EL (cell line): ENCODE measurements at places on chromosomes 16 and 17.

GRCh38 chr17:60442271-60443173 is 20.2 kb downstream of the CHCT1 start:
- peak; percentile 77 for DNase-seq

- DNase-seq = no peak
Measured at GRCh38 chr16:76335180-76335974, 58.2 kb downstream of the CNTNAP4 start.

- DNase-seq = peak; percentile 34
Measured at GRCh38 chr16:49608779-49609178, 235.2 kb downstream of the C16orf78 start.

DNA sequence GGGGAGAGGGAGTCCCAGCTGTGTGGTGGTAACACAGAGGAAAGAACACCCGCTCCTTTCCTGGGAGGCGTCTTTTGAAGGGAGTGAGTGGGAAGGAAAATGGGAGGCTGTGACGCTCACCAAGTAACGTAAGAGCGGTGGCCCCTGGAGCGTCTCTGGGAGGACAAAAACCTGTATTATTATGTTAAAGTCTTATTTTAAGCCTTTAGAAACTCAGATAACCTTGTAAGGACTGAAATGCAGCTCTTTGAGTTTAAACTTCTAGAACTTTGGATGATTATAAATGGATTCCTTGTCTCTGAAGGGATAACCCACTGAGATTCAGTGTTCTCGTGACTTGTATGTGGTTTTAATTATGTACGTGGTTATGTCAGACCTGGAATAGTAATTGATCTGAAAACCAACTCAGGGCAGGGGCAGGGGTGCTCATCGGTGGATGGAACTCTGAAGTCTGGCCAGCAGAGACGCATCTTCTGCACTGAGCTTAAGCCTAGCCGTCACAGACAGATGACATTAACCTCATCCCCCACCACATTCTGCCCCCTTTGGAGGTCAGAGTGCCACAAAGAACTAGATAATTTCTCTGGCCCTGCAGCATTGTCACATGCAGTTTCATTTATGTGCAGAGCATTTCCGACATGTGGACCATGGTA is 41.8 kb upstream of the SLC12A3 start:
- no peak for DNase-seq

DNA sequence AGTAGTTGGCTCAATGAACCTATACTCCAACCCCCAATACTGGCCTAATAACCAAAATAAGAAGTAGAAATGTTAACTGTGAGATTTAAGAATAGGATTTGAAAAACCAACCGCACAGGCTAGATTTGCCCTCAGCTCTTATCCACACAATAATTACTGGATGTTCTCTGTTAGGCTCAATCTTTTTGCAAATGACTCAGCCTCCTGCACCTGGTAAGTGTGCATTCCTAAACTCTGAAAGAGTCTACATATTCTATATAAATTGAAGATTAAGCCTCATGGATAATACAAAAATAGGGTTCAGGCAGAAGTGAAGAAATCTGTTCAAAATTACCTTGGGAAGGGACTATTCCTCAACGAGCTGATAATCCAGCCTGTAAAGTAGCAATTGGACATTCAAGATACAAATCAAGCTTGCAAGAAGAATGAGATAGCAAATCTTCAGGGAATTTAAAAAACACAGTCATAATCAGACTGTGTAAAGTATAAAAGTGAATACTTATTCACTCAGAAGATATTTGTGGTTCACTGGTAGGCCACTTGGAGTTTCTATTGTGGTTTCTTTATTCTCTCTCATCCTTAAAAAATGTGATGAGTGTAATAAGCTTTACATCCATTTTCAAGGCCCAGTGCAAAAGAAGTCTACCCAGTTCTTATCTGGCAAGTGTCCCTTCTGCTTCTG is 931.9 kb upstream of the SOX9 start:
- DNase-seq = peak; percentile 92

- DNase-seq = peak; percentile 76
Measured at GRCh38 chr17:2025220-2025621, at the start of gene RTN4RL1. Gene RTN4RL1 (minus strand): TSS chr17:2025334. CDS start chr17:2024865, 469 bp downstream.

GRCh38 chr17:30827082-30827481 is 2.6 kb upstream of the CRLF3 start:
- DNase-seq = no peak

DNA sequence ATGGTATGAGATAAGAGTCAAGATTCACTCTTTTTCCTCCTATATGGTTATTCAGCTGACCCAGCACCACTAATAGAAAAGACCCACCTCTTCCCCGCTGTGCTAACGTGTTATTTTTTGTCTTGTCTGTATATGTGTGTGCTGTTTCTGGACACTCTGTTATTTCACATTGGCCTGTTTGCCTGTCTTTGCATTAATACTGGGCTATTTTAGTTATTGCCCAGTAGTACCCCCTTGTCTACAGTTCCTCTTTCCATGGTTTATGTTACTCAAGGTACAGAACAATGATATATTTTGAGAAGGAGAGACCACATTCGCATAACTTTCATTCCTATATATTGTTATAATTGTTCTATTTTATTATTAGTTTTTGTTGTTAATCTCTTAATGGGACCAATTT is 74.0 kb upstream of the SIAH1 start:
- no peak for DNase-seq

DNA sequence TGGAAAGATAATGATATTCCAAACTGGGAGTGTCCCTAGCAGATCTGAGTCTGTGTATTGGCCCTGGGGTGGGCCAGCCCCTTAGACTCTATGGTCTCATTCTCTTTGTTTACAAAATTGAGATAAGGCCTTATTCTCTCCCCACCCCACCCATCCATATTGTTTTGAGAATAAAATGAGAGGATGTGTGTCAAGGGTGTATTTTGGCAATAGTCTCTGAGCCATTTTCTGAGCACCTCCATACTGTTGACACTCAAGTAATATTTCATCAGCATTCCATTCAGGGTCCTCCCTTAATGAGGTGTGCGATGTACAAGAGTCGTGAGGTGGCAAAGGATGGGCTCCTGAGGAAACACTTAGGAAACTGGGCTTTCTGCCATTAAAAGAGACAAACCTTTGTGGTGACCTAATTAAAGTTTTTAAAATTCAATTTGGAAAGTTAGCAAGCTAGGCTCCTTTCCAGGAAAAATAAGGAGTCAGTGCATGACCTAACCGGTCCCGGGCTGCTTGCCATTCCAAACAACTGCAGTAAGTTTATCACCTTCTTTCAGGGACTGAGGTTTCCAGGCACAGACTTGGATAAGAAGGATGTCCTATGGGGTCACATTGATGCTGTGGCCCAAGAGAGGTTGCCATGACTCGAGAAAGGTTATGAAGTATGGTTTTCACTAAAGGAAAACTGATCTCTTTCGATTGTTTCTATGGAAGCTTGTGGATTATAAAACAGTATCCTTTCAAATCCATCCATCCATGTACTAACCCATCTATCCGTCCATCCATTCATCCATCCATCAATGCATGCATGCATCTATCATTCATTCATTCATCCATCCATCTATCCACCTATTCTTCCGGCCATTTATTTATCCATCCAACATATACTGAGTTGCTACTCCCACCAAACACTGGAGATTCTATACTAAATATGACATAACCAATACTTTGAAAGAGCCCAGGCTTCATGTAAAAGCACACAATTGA is 443.3 kb downstream of the UTP18 start:
- DNase-seq = peak; percentile 3

DNA sequence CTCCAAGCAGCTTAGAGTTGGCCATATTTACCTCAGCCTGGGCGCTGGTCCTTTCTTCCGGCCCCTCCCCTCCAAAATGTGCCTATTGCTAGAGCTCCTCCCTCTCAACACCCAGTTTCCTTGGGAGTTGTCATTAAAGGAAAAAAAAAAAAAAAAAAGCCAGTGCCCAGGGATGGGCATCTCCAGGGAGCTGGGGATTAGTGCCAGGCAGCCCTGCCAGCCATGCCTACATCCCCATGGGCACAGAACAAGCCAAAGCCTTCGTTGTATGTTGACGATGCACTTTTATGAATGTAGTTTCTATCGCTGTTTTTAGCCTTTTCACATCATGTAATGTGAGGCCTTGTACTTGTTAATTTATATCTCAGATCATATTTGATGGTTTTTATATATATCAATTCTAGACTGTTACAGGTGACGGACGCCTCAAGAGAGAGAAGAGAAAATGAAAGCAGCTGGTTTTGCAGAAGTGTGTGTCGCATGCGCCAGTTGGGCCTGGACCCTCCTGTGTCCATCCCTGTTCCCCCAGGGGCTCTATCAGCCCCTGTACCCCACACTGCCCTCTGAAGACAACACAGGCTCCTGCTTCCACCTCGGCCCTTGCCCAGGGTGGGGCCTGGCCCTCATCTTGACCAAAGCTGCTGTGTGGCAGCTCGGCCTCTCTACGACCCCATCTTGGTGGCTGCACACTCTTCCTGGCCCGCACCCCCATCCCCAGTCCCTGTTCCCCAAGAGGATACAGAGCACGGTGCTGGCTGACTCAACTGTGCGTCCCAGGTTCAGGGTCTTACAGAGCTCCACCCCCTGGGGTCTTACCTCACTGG is 4.8 kb downstream of the LIMD2 start:
- no peak for DNase-seq

GRCh38 chr16:12767897-12768296 is 35.8 kb downstream of the CPPED1 start:
- DNase-seq = no peak

- peak; percentile 93 for DNase-seq
Measured at GRCh38 chr17:81512562-81513371, at the start of gene ACTG1. Gene ACTG1 (minus strand): TSS chr17:81512799. CDS start chr17:81512354, 445 bp downstream.

- DNase-seq = no peak
Measured at GRCh38 chr16:13313351-13313750, 412.0 kb downstream of the SHISA9 start.

- no peak for DNase-seq
Measured at GRCh38 chr17:69451416-69452394, 37.2 kb downstream of the MAP2K6 start.

DNA sequence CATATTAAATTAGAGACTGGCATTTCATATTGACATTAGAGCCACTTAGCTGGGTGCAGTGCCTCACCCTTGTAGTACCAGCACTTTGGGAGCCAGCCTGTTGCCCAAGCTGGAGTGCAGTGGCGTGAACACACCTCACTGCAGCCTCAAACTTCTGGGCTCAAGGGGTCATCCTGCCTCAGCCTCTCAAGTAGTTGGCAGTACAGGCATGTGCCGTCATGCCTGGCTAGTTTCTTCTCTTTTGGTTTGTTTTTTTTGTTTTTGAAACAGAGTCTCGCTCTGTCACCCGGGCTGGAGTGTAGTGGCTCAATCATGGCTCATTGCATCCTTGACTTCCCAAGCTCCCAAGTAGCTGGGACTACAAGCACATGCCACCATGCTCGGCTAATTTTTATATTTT is 8.7 kb downstream of the PPM1E start:
- DNase-seq = no peak

DNA sequence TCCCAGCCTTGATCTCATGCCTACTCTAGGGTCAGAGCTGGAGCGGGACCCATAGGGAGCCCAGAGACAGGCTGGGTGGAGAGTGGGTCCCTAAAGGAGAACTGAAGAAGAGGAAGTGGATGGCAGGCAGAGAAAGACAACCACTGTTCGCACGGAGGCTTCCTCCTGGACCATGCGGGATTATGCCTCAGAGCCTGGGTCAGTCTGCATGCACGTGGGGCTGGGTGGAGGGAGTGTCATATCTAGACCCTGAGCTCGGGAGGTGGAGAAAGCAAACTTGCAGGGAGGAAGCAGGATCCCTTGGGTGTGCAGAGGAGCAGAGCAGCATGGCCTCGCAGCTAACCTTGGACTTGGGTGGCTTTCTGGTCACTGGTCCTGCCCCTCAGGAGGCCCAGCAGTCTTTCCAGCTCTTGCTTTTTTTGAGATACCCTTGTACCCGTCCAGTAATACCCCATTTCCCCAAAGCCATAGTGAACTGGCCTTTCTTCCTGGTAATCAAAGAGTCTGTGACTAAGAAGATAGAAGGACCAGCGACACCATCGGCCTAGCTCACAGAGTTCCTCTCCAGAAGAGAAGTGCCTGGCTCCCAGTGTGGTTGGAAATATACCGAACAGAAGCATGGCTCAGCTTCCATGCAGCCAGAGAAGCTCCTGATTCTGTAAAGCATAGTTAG is 344.2 kb downstream of the CPPED1 start:
- no peak for DNase-seq

DNA sequence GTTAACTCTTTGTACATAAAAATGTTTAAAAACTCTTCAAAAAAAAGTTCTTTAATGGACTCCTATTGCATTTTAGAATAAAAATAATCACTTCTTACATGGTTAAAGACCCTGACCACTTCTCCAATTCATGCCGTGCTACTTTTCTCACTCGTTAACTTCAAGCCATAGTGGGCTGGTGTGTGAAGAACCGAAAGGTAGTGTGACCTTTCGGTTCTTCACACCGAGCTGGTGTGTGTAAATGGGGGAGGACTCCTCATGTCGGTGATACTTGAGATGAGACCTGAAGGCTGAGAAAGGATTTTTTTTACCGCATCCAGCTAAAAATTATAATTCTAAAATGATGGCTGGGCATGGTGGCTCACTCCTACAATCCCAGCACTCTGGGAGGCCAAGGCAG is 22.1 kb downstream of the RFFL start:
- no peak for DNase-seq

DNA sequence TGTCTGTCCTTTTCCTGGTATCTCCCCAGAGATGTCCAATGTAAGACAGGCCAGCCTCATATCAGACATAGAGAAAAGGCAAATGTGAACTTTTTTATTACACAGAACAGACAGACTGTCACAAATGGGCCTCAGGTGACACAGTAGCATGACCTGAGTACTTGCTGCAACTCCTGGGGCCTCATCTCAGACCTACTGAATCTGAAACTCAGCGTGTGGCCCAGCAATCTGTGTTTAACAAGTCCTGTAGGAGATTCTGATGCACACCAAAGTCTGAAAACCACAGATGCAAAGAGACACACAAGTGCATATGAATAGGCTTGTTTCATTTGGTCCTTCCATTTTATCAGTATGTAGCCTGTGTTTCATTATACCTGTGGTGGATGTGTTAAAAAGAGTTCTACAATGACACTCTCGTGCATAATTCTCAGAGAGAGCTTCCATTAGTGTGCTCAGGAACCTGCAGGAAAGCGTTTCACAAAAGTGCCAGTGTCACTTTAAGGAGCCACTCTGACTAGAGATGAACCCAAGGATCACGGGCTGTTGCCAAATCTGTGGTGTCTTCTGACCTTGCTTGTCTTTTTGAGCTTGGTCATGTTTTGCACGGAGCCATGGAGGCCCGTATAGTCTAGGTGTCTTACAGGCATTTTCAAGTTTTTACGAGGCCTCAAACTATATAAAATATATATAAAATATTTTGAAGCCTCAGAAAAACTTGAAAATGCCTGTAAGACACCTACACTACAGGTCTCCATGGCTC is 33.8 kb upstream of the NF1 start:
- DNase-seq = no peak

DNA sequence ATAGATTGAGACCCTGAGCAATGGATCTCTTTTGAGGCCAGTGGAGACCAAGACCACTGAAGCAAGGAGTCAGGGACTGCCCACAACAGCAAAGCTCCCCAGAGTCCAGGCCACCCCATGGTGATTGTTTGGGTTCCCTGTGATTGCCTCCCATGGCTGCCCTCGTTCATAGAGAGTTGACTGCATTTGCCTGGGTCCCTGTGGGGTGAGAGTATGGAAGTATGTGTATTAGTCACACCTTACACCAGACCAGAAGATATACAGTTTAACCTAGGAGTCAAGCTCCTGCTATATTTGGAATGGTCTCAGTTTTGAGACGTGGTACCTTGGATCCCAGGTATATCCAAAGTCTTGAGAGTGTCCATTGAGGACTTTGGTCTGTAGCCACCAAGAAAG is 20.2 kb downstream of the HLF start:
- no peak for DNase-seq
